ENCODE measurements at places on chromosomes 11 and 22.

DNA sequence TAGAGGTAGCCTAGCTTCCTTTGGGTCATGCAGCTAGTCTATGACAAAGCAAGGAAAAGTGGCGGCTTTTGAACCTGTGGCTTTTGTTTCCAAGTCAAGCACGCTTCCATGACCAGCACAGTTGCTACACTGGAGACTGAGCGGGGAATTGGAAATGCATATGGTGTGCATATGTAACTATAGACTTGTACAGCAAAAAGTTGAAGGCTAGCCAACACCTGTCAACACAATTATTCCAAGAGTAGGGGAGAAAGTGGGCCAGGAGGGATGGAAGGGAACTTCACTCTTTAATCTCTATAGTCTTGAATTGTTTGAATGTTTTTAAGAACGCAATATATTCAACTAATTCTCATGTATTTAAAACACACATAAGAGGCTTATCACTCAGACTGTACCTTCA lies 218.5 kb upstream of the CADM1 start:
- DNase-seq = no peak

GRCh38 chr22:50612168-50612527 lies 11.6 kb downstream of the MAPK8IP2 start:
- DNase-seq = no peak

- no peak for DNase-seq
These were observed 731.5 kb downstream of the NTM start for GRCh38 chr11:132101881-132102280.

DNA sequence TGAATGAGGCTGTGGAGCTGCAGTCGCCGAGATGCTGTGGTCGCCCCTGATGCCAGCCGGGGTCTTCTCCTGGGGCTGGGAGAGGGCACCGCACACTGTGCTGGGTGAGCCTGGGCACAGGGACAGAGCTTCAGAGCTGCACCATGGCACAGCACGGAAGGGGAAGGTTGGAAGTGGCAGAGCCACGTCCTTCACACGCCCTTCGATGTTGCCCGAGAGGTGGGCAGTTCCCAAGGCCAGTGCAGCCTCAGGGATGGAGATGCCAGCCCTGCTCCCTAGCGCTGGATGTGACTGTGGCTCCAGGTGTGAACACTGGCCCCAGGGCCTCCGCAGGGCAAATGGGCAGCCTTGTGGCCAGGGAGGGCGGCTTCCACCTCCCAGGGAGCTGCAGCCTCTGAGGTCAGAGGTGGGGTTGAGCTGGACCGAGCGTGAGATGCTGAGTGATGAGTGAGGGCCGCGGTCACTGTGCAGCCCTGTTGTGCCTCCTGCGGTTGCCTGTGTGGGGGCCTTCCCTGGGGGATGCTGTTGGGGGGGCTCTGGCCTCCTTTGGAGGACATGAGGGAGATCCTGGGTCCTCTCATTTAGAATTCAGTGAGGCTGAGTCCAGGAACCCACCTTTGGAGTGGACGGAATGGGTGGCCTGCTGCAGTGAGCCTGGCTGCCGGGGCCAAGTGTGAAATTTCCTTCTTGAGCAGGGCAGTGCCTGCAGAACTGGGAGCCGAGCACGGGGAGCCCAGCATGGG lies 1090.0 kb downstream of the BRD1 start:
- DNase-seq = no peak

GRCh38 chr11:2272946-2273280 lies 2.5 kb upstream of the ASCL2 start:
- no peak for DNase-seq

DNA sequence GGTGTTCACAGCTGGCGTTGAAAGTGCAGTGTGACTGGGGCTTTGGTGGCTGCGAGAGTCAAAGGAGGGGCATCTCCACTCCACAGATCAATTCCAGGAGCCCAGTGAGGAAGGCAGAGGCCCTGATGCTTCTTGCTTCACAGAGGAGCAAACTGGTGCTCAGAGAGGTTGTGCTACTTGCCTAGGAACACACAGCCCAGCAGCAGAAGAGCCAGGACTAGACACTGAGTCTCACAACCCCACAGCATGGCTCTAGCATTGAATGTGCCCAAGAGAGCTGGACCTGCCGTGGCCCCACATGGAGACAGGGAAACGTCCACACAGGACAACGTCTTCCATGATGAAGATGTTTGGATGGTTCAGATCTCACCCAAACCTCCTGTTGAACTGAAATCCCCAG lies 33.3 kb downstream of the LINC01488 start:
- DNase-seq = no peak

DNA sequence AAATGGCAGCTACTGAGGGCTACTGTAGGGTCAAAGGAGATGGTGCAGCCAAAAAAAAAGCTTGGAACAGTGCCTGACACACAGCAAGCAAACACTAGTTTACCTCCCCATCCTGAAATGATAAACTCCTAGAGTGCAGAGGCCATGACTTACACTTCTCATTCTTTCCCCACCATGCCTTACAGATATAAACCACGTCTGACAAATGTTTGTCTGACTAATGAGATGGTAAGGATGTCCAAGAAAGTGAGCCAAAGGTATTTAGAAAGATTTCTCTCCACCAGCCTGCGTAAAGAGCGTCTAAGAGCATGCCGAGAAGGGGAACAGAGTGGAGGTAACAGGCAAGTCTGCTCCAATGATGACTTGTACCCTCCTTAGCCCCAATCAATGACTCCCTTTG lies 99.0 kb downstream of the LARGE1 start:
- DNase-seq = no peak

DNA sequence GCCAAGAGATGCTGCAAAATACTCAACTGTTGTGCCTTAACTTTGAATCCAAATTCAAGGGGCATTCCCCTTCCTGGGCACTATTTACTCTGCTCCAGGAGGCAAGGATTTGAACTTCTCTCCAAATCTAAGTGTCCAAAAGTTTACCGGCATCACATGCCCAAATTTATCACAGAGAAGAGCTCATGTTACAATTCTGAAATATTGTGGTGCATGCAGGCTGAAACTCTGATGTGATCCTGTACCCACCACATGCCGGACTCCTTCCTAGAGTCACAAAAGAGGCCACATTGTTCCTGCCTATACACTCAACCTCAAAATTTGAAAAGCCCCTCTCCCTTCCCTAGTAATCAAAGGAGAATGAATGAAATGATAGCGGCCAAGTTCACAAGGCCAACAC lies 1.3 kb downstream of the TRAF6 start:
- DNase-seq = no peak

GRCh38 chr22:28243539-28243938 lies 324.5 kb upstream of the PITPNB start:
- no peak for DNase-seq

DNA sequence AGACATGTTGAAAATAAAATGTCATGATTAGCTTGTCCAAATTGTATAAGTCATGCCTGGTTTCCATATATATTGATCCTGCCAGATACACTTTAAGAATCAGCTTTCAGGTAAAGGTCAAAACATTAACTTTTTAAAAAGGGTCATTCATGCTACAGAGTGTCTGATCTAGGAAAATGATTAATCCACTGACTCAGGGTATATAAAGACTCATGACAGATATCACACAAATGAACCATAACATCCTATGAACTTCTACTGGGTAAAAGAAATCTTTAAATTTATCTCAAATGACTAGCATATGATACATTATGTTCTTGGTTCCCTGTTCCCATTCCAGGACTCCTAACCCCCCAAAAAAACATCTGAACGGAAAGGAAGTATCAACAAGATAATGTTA lies 11.7 kb downstream of the MRTFA start:
- no peak for DNase-seq

DNA sequence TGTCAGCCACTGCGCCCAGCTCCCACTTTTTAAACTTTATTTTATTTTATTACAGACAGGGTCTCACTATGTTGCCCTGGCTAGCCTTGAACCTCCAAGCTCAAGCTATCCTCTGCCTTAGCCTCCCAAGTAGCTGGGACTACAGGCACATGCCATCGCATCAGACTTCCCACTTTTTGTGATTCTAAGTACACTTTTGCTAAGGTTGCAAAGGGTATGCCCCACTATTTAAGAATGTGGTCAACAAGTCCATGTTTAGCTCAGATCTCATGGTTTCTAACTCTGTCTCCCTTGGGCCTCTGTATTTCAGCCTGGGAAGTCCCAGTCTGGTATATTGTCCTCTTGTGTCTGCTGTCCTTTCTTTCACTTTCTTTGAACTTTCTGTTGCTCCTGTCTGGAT lies 35.3 kb downstream of the EXPH5 start:
- DNase-seq = no peak

GRCh38 chr22:38872831-38873248 lies 824 bp upstream of the CBX6 start:
- no peak for DNase-seq

DNA sequence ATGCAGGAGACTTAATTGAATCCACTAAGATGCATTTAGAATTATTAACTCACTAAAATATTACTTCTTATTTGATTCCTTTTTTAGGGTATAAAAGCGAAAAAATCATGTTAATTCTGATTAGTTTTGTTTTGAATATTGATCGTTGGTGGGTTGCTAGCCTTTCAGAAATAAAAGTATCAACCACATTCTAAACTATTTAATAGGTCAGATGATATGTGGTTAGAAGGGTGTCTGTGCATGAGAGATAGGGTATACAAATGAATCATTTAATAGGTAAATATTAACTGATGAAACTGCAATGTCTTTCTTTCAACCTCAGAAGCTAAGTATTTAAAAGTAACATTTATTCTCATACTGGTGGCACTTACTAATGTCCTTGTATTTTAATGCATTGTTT lies 515.1 kb downstream of the CNTN5 start:
- DNase-seq = no peak

DNA sequence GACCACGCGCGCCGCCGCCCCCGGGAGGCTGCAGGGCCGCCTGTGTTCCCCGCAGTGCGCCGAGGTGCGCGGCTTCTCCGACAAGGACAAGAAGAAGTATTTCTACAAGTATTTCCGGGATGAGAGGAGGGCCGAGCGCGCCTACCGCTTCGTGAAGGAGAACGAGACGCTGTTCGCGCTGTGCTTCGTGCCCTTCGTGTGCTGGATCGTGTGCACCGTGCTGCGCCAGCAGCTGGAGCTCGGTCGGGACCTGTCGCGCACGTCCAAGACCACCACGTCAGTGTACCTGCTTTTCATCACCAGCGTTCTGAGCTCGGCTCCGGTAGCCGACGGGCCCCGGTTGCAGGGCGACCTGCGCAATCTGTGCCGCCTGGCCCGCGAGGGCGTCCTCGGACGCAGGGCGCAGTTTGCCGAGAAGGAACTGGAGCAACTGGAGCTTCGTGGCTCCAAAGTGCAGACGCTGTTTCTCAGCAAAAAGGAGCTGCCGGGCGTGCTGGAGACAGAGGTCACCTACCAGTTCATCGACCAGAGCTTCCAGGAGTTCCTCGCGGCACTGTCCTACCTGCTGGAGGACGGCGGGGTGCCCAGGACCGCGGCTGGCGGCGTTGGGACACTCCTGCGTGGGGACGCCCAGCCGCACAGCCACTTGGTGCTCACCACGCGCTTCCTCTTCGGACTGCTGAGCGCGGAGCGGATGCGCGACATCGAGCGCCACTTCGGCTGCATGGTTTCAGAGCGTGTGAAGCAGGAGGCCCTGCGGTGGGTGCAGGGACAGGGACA lies 2.7 kb downstream of the NLRP6 start:
- DNase-seq = no peak

DNA sequence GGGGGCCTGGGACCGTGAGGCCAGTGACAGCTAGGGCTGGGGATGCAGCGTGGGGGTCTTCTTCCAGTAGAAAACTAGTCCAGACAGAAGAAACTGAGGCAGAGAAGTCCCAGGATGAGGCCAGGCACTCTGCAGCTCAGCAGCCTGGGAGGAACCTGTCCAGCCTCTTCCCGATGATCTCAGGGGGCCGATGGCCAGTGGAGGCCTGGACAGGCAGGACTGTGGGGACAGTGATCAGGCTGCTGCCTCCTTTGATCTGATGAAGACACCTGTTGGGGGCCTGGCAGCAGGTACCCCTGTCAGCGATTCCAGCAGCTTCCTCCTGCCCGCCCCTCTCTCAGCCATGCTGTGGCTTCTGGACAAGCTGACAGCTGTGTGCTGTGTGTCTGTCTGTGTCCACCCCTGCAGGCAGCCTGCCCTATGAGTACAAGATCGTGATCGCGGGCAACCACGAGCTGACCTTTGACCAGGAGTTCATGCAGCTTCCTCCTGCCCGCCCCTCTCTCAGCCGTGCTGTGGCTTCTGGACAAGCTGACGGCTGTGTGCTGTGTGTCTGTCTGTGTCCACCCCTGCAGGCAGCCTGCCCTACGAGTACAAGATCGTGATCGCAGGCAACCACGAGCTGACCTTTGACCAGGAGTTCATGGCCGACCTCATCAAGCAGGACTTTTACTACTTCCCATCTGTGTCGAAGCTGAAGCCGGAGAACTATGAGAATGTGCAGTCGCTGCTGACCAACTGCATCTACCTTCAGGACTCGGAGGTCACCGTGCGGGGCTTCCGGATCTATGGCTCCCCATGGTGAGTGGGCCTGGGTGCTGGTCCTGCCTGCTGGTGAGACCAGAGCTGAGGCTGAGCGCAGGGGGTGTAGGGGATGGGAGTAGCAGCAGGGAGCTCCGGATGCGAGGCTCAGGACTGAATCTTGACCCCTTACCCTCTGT lies 62.6 kb downstream of the MPPED1 start:
- DNase-seq = no peak

- DNase-seq = no peak
These were observed 6.0 kb upstream of the TMEM218 start for GRCh38 chr11:125117429-125117828.

- no peak for DNase-seq
These were observed 155.7 kb downstream of the BBOX1 start for GRCh38 chr11:27196203-27196897.

DNA sequence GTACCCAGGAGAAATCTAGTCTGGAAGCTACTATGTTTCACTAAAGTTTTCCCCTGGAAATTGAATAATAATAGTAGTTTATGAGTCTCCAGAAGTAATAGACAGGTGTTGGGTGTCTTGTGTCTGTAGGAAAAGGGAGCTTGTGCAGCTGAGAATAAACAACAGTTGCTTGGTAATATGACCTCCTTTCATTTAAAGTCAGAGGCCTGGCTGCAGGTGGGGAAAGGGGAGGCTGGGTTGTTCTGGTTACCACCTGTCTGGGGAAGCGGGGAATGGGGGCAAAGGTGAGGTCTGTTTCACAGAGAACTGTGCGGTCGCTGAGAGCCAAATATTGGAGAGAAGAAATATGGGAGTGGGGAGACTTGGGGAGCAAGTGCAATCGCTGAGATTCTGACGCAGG lies 3.3 kb upstream of the GRAMD1B start:
- DNase-seq = no peak

Data from GM04503 (cell line).